ENCODE measurements at places on chromosomes 5 and 9.
A peak's percentile ranks its signal among the peaks of the same experiment; 100 is the strongest.

- no peak for DNase-seq
These were observed 126.9 kb downstream of the FSTL4 start for GRCh38 chr5:133485468-133485867.

DNA sequence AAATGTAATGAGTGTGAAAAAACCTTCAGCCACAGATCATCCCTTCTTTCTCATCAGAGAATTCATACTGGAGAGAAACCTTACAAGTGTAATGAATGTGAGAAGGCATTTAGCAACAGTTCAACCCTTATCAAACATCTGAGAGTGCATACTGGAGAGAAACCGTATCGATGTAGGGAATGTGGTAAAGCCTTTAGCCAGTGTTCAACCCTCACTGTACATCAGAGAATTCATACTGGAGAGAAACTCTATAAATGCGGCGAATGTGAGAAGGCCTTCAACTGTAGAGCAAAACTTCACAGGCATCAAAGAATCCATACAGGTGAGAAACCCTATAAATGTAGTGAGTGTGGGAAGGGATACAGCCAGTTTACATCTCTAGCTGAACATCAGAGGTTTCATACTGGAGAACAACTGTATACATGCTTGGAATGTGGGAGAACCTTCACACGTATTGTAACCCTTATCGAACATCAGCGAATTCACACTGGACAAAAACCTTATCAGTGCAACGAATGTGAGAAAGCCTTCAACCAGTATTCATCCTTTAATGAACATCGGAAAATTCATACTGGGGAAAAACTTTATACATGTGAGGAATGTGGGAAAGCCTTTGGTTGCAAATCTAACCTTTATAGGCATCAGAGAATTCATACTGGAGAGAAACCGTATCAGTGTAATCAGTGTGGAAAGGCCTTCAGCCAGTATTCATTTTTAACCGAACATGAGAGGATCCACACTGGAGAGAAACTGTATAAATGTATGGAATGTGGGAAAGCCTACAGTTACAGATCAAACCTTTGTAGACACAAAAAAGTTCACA, 19.2 kb downstream of the ZNF354C start:
- DNase-seq = no peak

DNA sequence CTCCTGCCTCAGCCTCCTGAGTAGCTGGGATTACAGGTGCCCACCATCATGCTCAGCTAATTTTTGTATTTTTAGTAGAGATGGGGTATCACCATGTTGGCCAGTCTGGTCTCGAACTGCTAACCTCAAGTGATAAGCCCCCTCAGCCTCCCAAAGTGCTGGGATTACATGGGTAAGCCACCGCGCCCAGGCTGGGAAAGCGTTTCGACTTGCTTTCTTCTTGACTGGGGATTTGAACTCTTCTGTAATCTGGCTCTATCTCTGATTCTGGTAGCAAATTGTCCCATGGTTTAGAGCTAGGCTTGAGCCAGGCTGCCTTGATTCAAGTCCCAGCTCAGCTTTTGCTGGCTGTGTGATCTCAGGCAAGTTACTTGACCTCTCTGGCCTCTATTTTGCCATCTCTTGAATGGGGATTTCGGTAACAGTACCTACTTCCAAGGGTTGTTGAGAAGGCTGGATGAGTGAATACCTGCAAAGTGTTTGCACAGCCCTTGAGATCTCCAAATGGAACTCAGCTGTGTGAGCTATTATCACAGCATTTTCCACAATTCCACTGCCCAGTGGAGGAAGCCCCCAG, 20.5 kb upstream of the MVB12B start:
- no peak for DNase-seq

DNA sequence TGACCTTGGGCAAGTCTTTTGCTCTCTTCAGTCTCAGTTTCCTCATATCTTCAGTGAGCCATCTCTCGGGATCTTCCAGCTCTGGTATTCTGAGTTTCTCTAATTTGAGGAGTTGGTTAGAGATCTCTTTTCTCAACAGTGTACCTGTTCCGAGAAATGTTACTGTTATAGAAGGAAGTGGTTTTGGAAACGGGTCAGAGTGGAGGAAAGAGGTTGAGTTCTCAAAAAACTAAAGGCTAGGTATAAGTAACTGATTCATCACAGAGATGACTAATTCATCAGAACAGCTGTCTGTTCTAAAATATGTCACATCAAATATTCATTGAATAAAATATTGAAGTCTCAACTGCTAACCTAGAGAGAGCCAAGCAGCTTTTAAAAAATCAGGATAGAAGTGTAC, 106.6 kb downstream of the PALM2AKAP2 start:
- DNase-seq = peak; percentile 41

GRCh38 chr5:8660133-8660893, 791.4 kb downstream of the MTRR start:
- DNase-seq = no peak

Data from T-helper 2 cell treated with Interferon-gamma antibody and Interleukin-4, amounts not matched to agents 5 μg/mL and 100 μg/mL, for 36 hours (primary cell).